ENCODE measurements at places on chromosomes 2 and 18.

DNA sequence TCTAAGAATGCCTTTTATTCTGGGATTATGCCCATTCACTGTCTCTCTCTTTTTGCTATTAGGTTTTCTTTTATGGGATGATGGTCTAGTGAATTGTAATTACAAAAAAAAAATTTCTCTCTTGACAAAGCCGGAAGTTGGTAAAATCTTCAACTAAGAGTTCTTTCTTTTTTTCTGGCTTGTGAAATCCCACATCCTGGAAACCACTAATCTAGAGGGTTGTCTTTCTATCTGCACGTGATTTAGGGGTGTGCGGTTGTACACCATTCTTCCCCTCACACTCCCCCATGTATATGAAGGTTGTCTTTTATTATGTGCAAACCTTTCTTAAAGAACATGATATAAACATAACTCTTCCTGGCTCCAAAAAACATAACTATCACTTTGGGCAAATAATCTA is 52.0 kb downstream of the GATA6 start:
- DNase-seq = peak; percentile 1

DNA sequence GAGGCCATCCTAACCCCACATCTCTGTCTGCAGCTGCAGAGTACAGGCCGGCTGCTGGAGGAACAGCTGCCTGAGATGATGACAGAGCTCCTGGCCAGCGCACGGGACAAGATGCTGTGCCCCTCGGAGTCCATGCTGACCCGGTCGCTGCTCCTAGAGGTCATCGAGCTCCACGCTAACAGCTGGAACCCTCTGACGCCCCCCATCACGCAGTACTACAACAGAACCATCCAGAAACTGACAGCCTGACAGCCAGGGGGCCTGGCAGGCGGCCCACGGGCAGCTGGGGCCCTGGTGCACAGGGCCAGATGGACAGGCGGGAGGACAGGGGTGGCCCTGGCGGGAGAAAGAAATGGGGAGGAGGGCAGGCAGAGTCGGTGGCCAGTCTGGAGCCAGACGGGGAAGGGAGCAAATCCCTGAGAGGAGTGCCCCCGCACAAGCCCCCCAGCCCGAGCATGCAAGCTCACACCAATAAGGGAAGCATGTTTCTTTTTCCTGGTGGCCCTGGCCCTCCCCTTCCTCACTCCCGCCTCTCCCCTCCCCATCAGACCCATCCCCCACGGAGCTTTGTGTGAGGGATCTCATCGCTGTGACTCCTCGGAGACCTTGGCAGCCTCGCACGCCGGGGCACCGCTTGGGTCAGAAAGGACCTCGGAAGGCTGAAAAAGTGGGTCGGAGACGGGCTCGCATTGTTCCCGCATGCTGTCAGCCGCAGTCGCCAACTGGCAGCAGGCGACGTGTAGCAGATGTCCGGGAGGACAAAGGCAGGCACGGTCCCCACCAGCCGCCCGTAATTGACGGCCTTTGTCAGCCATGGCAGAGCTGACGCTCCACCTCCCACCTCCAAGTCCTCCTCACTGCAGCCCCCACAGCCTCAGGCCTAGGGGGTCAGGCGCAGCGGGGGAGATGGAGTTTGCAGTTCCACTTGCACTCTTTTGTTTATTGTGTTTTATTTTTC is 91.2 kb downstream of the SMAD7 start:
- DNase-seq = no peak

DNA sequence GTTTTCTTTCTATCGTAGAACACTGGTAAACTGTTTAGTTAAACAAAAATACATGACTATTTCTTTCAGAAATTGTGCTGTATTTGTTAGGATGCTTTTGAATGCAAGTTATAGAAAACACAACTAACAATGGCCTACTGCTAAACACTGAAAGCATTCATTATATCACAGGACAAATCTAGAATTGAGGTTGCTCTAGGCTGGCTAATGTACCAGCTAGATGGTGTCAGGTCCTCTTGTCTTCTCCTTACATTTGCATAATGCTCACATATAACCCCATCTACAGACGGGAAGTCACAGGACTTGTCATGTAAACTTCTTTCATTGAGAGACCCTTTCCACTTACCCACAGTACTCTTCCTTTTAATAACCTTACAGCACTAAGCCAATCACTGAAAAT is 586.8 kb downstream of the DSC3 start:
- no peak for DNase-seq

DNA sequence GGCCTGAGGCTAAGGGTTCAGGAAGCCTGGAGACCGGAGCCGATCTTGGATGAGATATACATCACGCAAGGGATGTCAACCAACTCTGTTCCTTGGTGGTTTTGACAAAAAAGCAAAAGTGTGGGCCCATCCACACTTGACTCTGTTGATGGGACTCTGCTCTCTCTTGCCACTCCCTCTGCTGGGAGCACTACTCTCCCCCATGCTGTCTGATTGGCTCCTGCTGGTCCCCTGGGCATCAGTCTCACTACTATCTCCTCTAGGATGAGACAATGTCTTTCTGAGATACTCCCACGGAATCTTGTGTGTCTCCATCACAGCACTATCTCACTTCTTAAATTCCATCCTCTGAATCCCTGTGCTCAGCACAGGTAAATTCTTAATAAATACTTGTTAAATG is 56.8 kb upstream of the DNMT3A start:
- no peak for DNase-seq

- DNase-seq = no peak
These were observed 25.7 kb downstream of the MGAT4A start for GRCh38 chr2:98705333-98705617.

DNA sequence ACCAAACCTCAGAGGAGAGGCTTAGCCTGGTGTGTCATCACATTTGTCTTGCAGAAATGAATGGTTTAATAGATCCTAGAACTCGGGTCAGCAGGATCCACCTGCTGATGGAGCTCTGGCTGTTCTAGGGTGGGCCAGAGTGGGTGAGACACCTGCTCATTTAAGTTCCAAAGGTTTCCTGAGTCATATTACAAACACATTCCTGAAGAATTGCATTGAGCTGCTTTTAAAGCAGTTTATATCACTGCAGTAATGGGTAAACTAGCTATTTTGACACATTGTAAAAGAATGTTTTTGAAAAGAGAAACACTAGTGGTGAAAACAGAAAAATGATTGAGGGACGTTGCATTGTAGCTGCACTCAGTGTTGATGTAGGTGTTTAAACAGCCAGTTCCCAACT is 175.3 kb upstream of the TCF4 start:
- DNase-seq = no peak

DNA sequence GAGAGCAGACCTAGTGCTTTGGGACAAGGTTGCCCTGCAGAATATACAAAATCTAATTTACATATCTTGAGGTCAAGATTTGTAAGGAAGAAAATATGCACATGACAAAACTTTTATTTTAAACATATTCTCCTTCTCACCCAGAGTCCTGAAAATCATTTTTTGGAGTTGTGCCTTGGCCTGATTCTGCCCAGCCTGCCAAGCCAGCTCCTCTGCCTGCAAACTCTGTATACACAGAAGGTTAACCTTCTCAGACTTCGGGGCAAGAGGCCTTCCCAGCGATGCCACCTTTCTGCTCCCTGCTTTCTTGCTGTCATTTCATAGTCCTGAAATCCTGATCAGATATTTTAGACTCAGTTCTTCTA is 95.8 kb upstream of the CAVIN2 start:
- DNase-seq = no peak

- DNase-seq = no peak
These were observed 9.9 kb downstream of the TOGARAM2 start for GRCh38 chr2:28991021-28991420.

DNA sequence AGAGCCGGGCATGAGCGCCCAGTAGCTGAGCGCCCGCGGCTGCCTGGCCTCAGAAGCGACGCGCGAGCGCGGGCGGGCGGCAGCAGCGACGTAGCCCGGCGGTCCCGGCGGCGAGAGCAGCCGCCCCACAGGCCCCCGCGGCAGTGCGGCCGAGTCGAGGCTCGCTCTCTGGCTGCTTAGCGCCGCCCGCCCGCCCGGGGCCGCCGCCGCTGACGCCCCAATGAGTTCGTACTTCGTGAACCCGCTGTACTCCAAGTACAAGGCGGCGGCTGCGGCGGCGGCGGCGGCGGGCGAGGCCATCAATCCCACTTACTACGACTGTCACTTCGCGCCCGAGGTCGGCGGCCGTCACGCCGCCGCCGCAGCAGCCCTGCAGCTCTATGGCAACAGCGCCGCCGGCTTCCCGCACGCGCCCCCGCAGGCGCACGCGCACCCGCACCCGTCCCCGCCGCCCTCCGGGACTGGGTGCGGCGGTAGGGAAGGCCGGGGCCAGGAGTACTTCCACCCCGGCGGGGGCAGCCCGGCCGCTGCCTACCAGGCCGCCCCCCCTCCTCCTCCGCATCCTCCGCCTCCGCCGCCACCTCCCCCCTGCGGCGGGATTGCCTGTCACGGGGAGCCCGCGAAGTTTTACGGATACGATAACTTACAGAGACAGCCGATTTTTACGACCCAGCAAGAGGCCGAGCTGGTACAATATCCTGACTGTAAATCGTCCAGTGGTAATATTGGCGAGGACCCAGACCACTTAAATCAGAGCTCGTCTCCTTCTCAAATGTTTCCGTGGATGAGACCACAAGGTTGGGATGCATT is 847 bp downstream of the HOXD8 start:
- no peak for DNase-seq

- DNase-seq = no peak
These were observed 335.9 kb downstream of the CYP26B1 start for GRCh38 chr2:71811726-71812125.

DNA sequence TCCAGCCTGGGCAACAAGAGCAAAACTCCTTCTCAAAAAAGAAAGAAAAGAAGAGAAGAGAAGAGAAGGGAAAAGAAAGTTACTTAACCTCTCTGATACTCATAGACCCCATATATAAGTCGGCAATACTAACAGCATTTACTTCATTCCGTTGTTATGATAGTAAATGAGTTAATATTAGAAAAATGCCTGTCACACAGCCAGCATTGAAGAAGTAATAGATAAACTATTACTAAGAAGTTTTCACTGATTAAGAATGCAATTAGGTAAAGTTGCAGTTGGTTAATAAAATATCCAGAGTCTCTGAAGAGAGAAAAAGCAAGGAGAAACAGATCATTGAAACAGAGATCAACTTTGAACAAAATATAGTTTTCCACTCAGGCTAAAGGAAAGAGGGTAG is 161.3 kb upstream of the UBE2E3 start:
- no peak for DNase-seq

- DNase-seq = no peak
These were observed 94.0 kb upstream of the HNRNPA3 start for GRCh38 chr2:177118636-177119035.

- no peak for DNase-seq
These were observed 63.6 kb upstream of the CAVIN2 start for GRCh38 chr2:191910518-191910917.

DNA sequence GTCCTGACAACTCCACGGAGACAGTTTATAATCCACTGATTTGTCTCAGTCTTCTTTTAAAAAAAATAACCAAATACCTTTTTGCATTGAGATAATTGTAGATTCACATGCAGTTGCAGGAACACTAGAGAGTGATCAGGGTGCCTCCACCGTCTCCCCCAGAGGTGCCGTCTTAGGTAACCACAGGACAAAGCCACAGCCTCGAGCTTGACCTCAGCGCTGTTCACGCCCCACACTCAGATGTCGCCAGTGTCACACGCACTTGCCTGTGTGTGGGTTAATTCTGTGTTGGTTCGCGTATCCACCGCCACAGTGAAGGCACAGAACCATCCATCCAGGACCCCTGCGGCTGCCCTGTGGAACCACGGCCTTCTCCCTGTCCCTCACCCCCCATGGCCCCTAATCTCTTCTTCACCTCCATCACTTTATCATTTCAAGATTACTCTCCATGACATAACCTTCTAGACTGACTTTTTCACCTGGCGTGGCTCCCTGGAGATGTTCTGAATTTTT is 295.0 kb upstream of the HDAC4 start:
- no peak for DNase-seq

- DNase-seq = no peak
These were observed 1514.9 kb upstream of the PIK3C3 start for GRCh38 chr18:40440088-40440487.

DNA sequence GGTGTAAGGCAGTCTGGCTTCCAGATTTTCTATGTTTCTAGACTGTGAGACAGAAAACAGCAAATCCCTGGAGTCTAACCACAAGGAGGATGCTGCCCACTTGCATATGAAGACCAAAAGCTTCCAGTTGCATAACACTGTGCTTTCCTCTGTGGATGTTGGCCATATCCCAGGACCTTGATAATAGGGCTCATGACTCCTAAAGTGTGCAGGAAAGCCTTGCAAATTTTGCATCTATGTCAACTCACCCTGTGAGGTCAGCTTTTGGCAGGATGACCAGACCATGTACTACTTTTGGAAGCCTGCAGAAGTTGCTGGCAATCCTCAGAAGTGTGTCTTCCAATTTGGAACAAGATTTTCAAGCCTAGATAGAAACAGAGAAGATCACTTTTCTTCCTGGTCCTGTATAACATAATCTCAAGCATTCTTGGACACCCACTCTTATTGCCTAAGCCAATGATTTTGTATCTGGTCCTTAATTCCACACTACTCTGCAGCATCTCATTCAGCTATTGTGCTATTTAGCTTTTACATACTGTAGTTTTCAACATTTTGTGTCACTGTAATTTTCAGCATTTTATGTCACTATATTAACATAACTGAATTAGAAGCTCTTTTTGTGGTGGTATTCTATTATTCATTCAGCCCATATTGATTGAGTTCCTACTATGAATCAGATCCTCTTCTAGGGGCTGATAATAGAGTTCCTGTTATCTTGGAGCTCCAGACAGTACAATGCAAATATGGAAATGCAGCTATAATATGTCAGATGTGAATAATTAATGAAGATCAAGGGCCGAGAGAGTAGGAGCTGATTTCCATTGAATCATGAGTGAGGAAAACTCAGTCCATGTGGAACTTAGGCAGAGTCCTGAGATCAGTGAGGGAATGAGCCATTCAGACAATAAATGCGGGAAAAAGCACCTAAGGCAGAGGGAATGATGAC is 85.3 kb upstream of the RAB27B start:
- DNase-seq = no peak

DNA sequence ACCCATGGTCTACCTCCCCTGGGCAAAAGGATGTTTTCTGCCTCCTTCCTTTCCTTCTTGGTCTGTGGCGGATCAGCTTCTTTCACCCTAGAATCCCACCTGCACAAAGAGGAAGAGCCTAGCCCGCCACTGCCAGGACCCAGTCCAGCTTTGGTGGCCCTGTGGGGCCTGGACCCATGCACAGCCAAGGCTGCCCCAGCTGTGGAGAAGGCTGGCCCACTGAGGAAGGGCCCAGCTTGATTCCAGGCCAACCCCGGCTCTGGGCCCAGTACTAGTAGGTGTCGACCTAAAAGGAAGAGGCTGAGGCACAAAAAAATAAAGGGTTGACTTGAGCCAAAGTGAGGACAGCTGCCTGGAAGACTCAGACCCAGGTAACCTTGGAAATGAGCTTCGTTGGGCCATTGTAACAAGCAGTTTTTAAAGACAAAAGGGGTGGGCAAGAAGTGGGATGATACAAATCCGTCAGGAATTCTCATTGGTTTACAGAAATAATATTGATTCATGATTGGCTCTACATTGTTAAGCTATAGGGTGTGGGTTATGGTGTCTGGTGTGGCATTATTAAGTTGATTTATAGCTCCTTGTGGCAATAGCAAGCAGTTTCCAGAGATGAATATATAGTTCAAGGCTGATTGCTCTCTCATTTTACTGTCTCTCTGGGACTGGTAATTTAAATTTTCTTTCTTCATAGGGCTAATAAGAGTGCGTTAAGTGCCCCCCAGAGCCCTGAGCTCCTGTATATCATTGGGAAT is 29.8 kb upstream of the MAL start:
- no peak for DNase-seq

GRCh38 chr2:126886211-126886915 is 12.3 kb upstream of the TEX51 start:
- DNase-seq = no peak
